T-helper 2 cell treated with Interferon-gamma antibody and Interleukin-4, amounts not matched to agents 100 ng/mL and 5 ng/mL, for 36 hours (primary cell): ENCODE measurements at places on chromosomes 5 and 9. TPM values are rescaled to one million over a fixed set of nuclear protein-coding genes. Genes with fewer than 3 reads are reported as not detected.

Gene MOCS2
- 22.0 and 22.1 TPM in 2 replicates for total RNA-seq

Gene SPOCK1
- 0.16 and 0.91 TPM in 2 replicates for total RNA-seq

Gene ENG
- 21.4 and 23.0 TPM in 2 replicates for total RNA-seq

Gene ZNF879
- total RNA-seq = 3.2 and 4.8 TPM in 2 replicates

Gene NIM1K
- 0.34 and 0.77 TPM in 2 replicates for total RNA-seq

Gene TRAF1
- total RNA-seq = 78.8 and 82.3 TPM in 2 replicates
